Activated CD8-positive, alpha-beta memory T cell treated with anti-CD3 and anti-CD28 coated beads for 1 hour (primary cell): ENCODE measurements at places on chromosomes 1 and 21.

- DNase-seq: no peak
Measured at GRCh38 chr1:37922767-37923550, 23.9 kb downstream of the INPP5B start.

- DNase-seq: no peak
Measured at GRCh38 chr1:226325178-226325577, 16.2 kb upstream of the LIN9 start.

DNA sequence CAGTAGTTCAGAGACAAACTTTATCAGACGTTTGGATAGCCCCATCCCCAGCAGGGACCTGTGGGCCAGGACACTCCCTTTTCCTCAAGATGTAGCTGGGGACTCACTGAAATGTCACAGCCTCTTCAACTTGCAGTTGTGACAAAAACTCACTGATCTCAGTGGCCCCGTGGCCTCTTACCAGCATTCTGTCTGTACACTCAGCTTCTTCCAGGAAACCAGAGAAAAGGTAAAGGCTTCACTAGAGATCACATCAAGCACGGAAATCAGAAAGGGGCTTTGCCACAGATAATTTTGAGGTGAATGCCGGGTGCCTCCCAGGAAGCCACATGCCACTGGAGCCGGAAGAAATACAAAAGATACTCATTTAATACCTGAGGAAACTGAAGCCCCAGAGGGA lies 122.2 kb downstream of the CCDC185 start:
- no peak for DNase-seq

- no peak for DNase-seq
Measured at GRCh38 chr21:14486869-14487268, 59.2 kb downstream of the SAMSN1 start.

GRCh38 chr1:168146626-168147025 lies 9.9 kb upstream of the GPR161 start:
- no peak for DNase-seq

DNA sequence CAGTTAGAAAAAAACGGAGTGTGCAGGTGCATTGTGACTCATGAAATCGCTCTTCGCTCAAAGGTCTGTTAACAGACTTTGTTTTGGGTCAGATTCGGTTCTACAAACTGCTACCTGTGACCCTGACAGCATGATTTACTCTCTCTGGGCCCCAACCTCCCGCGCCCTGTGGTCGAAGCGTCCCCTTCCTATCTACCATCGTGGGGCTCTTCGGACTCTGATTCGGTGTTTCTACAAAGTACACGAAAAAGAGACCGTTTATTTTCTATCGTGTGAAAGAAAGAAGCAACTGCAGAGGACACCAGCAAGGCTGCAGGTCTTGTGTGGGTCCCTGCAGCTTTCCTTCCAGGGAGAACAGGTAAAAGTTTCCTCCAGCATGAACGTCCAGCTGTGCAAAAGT lies 29.4 kb upstream of the SLC19A1 start:
- DNase-seq: no peak

GRCh38 chr1:202130297-202130721 lies 7.6 kb downstream of the GPR37L1 start:
- DNase-seq: no peak
